ENCODE measurements at places on chromosomes 1 and 21.
A peak's percentile ranks its signal among the peaks of the same experiment; 100 is the strongest.

- DNase-seq, result no peak
These were observed 25.1 kb upstream of the ASPM start for GRCh38 chr1:197171531-197171930.

GRCh38 chr21:42302794-42303193 is 12.4 kb downstream of the TFF3 start:
- no peak for DNase-seq

- DNase-seq, result no peak
These were observed 18.1 kb downstream of the ITSN1 start for GRCh38 chr21:33660406-33660805.

DNA sequence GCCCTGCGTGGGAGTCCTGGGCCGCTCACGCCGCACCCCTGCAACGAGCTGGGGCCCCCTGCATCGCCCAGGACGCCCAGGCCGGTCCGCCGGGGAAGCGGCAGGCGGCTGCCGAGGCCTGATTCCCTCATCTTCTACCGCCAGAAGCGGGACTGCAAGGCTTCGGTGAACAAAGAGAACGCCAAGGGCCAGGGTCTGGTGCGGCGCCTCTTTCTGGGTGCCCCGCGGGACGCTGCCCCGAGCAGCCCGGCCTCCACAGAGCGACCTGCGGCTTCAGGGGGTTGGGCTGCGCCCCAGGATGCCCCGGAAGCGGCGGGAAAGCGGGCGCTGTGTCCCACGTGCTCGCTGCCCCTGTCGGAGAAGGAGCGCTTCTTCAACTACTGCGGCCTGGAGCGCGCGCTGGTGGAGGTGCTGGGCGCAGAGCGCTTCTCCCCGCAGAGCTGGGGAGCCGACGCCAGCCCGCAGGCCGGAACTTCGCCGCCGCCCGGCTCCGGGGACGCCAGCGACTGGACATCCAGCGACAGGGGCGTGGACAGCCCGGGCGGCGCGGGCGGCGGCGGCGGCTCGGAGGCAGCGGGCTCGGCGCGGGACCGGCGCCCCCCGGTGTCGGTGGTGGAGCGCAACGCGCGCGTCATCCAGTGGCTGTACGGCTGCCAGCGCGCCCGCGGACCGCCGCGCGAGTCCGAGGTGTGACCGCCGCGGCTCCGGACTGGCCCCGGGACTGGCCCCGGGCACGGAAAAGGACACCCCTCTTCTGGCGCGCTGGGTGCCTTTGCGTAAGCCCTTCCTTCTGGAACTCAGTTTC is 2.7 kb downstream of the FAM110D start:
- peak; percentile 69 for DNase-seq

DNA sequence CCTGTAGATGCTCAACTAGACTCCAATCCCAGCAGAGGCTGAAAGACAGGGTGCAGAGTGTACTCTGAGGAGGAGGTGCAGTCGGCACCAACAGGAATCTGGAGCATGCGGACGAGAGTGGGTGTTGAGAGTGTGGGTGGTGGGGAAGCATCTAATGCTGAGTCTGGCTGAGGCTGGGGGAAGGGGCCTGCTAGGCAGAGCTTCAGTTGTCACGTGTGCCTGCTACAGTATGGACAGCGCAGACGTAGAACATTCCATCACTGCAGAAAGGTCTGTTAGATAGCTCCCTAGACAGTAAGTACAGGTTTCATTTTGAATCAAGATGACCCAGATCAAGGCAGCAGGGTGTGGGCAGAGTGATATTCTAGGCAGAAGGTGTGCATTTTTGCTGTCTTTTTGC is 23.1 kb downstream of the SNAP47 start:
- no peak for DNase-seq

DNA sequence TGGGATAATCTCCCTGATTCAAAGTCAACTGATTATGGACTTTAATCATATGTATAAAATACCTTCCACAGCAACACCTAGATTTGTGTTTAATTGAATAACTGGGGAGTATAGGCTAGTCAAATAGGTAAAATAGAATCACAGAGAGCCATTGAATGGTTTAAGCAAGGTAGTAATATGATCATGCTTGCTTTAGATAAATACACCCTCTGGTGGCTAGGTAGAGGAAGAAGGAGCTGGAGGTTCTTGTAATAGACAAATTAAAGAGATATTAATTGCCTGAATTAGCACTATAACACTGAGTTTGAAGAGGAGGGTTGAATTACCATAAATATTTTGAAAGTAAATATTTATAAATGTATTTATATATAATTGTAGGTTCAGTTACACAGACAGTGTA is 40.3 kb downstream of the DIRAS3 start:
- peak; percentile 5 for DNase-seq

GRCh38 chr1:58899587-58900271 is 115.9 kb upstream of the JUN start:
- no peak for DNase-seq

DNA sequence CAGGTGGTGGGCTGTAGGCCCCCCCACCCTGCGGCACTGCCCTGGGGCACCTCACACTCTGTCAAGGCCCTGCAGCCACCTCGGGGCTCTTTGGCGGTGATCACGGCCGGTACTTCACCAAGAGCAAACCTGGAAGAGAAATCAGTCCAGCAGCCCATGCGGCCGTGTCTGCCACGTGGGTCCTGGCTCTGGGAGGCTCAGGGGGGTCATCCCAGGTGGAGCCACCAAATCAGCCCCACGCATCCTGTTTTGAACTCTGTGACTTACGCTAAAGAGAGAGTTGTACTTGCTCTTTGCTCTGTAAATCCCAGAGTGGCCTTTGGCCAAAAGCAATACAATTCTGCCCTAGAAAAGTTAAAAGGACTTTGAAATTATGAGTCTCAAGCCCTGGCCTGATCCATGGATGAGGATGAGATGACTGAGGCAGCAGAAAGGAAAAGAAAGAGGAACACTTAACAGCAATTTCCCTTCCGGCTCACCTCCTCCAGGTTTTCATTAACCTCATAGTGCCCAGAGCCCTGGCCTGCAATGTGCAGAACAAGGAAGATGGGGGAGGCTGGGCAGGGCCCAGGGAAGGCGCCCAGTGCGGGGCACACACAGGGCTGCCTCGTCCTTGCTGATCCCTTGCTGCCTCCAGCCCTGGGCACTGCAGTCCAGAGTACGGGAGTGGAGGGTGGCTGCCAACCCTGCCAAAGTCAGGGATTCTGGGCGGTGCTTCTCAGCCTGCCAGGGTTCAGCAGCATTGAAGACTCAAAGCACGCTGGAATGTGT is 337.0 kb downstream of the MATN1 start:
- DNase-seq, result no peak

- DNase-seq, result peak; percentile 75
These were observed 6.2 kb upstream of the ZNF281 start for GRCh38 chr1:200415789-200416593.

DNA sequence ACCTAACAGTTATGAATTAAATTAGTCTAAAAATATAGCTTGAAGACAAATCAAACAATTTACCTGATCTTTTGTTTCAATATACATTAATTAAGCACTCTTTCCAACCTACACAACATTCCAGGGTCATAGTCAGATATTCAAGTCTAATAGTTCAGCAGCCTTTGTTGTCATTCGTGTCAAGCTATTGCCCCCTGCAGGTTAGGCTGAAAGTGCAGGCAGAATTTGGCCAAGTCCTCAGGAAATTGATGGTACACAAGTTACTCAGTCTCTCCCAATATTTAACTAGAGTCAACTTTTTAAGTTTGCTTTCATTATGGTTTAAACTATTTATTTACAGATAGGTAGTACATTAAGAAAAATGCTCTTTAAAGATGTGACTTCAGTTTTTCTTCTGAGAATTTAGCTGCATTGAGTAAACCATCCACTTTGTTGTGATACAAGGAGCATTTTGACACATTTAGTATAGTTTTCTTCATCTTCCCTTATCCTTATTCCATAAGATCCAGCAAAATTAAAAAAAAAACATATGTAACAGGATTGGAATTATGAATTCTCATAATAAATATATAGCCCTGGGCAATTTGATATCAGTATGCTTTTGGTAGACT is 130.3 kb upstream of the DPYD start:
- peak; percentile 36 for DNase-seq

DNA sequence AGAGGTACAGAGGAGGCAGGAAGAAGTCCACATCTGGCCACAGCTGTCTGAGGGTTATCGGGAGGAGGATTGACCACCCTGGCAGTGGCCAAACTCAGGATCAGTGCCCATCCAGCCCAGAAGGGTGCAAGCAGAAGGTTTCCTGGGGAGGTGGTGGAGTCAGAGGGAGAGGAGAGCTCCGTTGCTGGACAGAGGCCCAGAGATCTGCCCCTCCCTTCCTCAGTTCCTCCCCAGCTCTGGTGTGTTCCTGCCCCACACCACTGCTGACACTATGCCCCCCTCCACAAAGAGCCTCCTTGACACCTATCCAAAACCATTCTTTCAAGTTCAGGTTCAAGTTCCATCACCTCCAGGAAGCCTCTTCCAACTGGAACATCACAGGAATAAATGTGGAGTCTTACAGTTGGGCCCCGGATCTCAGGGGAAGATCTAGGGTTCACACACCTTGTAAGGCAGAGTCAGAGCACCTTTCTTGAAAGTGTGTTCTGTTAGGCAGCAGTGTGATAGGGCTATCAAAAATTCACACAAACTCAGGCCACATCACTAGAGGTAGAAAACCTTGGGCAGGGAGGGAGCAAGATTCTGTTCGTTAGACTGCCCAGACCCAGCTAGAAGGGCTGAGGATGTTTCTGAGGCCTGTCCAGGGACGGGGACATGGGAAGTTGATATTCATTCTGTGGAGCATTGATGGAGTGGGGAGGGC is 7.4 kb downstream of the LDLRAD1 start:
- DNase-seq, result no peak

- DNase-seq, result peak; percentile 93
These were observed 4.0 kb downstream of the GLMP start for GRCh38 chr1:156291226-156292061.

DNA sequence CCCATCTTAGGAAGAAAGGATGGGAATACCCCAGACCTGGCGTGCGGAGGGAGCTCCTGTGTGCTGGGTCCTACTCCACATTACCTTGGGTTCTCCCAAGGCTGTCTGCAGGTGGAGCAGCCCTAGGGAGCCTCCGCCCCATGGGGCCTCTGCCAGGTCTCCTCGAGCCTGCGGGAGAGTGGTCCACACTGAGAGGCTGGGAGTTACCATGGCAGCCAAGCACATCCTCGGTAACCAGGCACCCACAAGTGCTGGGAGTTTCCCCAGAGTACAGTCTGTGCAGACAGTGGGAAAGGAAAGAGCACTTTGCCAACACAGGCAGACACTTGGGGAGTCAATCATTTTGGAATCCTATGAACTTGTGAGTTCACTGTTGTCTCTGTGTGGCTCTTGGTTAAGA is 249.4 kb downstream of the DYRK1A start:
- DNase-seq, result no peak

GRCh38 chr1:97936976-97937375 is 16.1 kb upstream of the DPYD start:
- no peak for DNase-seq

- DNase-seq, result no peak
These were observed 15.4 kb upstream of the TENT5C start for GRCh38 chr1:117590273-117590925.

GRCh38 chr1:116501125-116501869 is 69.5 kb downstream of the CD58 start:
- no peak for DNase-seq

Data from hepatic stellate cell (primary cell).